ENCODE measurements at places on chromosomes 2 and 18.

DNA sequence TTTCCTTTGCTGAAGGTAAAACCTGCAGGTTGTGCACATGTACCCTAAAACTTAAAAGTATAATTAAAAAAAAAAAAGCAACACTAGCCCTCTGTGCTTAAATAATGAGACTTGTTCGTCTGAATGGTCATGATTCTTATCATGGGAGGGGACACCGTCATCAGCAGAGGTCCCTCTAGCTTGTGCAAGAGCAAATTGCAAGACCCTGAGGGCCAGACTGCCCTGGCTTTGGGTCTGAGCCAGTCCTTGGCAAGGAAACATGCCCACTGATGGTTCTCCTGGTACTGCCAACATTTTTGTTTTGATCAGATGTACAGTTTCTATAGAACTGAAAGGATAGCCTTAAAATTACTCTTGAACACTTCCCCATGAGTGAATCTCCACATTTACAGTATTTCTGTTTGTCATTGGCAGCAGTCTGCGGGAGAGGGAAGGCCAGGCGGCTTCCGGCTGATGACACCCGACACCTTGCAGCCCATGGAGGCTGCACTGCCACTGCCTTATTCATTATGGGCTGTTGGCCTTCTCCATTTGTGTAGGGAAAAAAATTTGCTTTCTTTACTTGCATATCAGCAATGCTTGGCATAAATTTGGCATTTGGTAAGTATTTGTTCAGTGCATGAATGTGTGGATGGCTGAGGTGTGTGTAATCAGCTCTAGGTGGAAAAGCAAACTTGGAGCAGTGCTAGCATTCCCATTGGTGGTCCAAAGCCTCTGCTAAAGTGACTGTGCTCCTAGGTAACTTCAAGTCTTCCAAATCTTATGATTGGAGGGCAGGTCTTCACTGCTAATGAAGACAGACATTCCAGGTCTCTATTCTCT is 161.6 kb upstream of the ALKAL2 start:
- DNase-seq, result no peak

DNA sequence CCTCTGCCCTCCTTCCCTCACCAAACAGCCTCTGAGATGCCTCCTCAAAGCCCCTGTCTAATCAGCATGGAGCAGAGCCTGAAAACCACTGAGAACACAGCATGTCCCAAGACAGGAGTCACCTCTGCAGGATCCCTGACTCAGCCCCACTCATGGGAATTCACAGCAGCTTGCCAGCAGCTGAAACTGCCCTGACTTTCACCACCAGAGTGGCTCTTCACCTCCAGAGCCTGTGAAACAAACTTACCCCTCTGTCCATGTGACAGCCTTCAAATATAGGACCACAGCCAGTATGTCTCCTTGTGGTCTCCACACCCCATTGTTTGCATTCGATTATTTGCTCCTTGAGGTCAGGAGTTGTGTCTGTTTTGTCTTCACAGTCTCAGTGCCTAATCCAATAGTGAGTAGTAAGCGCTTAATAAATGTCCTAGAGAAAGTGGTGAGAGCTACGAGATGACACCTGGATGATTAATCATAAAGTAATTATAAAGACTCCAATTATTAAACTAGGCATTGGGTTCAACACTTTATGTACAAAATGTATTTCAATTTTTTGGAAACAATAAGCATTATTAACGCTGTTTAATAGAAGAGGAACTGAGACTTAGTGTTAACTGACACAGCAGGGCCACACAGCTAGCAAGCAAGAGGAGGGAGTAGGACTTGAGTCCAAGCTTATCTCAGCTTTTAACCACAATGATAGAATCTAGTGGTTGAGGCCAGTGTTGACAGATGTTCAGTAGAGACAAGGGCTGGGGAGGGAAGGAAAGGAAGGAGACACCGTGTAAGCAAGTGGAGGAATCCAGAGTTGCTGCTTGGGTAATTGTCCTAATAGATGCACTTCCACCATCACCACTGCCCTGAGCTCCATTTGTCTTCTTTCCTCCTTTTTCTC is 358.7 kb upstream of the TNP1 start:
- DNase-seq, result no peak

DNA sequence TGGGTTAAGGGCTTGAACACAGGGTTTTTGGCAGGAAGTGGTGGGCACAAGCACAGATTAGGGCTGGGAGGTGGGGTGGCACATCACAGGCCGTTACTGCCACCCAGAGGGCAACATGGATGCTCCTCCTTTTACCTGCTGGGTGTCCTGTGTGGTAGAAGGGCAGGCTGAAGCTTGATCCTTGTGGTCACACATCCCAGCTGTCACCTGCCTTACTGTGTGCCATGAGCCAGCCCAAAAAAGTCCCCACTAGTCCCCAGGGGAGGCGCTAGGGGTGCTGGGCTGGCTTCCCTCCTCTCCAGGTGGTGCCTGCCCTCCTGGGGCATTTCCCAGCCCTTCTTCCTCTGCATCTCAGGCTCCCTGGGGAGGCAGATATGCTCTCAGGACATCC is 50.5 kb upstream of the ALPP start:
- DNase-seq, result no peak

DNA sequence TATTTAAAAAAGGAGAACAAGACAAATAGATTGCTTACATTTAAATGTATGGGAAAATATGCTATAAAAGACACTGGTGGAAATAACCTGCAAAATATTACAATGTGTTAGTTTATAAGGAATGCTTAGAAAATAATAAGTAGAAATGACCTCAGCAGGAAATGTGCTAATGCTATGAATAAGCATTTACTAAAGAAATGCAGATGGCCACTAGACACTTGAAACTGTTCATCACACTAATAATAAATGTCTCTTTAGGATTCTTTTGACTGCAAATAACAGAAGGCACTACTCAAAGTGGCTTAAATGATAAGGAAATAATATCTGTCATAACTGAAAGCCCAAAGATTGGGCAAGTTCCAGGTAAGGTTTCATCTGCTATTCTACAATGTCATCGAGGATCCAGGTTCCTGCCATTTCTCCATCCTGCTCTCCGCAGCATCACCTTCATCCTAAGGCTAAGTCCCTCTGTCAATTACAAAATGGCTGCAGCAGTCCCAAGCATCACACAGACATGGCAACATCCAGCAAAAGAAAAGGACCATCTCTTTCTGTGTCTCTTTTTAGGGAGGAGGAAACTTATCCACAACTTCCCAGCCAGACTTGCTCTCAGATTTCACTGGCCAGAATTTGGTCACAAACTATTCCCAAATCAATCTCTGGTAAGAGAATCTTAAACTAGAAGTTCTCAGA is 21.9 kb downstream of the METTL8 start:
- DNase-seq, result no peak

DNA sequence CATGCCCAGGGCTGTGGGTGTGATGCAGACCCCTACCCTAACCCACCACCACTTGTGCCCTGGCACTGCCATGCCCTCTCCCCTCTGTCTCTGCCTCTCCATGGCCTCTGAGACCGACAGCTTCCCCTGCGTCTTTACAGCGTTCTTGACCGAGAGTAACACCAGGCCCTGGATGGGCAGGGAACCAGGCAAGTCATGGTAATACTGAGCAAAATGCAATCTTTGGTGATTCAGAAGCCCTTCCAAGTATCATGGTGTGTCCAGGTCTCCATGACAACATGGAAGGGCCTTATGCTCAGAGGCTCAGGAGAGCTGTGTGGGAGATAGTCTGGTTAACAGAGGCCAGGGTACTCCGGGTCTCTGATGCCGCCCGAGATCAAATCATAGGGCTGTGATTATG is 176.1 kb downstream of the KLHL29 start:
- DNase-seq, result no peak

DNA sequence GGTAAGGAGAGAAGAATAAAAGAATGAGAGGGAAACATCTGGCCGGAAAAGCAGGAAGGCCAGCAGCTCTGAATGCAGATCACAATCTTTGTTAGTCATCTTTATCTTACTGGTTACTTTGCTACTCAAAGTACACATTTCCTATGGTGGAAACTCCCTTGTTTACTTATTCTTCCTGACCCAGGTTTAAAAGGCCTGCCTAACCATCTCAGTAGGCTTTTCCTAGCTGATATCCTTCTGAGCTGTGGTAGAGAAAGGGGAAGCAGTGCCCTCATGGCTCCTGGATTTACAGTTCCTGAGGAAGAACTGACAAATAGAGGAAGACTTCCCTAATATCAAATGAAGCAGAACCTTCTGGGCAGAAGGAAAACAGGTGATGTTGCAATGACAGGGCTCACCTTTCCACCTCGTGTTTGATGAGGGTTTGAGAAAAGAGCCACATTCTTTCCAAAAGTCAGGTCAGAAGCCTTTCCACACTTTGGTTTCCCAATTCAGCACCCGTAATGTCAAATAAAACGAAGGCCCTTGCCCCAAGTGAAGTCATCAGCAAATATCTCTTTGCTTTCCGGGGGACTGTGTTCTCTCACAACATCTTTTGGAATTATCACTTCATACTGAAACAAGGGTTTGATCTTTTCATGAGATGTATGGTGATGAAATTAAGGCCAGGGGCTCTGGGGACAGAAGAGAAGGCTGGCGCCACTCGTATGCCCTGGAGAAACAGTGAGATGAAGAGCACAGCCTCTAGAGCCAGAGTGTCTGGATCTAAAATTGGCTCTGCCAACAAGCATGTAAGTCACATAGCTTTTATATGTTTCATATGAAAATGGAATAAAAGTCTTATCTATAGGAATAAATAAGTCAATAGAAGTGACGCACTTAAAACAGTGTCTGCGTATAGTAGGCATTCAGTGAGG is 26.7 kb upstream of the APOB start:
- no peak for DNase-seq

GRCh38 chr18:6546229-6546628 is 131.5 kb upstream of the L3MBTL4 start:
- no peak for DNase-seq

DNA sequence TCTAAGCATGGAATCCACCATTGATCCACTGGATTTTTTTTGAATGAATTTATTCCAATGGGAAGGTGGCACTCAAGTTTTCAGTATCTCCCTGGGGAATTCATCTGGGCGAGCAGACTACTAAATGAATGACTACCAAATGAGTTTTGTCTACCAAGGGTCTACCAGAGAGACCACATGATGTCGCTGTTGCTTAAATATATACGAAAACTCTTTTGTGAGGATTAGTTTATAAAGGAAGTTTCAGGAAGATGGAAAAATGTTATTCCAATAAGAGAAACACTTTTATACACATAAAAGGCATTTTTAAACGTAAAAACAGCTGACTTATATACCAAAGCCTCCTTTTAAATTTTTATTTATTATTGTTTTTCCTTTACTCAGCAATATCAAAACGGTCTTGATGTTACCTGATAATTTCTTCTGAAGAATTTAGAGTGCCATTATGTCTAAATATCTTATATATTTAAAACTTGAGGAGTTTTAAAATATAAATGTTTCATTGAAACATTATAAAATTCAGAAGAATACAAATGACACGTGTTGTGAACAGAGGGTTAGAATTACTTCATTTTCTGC is 139.7 kb downstream of the HRH4 start:
- no peak for DNase-seq

DNA sequence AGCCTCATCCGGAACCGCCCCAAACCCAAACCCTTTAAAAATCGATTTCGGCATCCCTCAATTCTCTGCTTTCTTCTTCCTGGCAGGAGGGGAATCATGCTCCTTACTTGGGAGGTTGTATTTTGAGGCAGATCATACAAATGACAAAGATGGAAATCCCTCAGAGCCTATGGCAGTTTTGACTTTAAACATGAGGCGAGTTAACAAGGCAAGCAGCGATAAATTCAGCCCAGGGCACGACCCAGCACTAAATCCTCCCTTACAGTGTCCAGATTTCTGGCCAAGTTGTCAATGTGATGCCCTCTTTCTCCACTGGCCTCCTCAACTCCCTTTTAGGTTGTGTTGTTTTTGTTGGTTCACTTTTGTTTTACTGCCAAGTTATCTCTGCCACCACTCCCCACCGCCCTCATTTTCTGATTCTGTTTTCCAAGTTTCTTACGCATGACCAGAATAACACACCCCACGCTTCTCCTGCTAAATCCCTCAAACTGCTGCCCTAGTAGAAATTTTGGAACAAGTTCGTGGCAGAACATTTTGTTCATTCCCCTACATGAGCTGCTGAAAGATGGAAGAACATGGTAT is 68.3 kb downstream of the CTAGE1 start:
- no peak for DNase-seq

GRCh38 chr2:200845669-200846325 is 18.7 kb downstream of the CLK1 start:
- DNase-seq, result no peak

- no peak for DNase-seq
Observed at GRCh38 chr2:109410039-109410815, 203.5 kb downstream of the SEPTIN10 start.

GRCh38 chr2:74003494-74004211 is 18.9 kb downstream of the TET3 start:
- DNase-seq, result no peak

Measured in stimulated activated CD4-positive, alpha-beta T cell treated with anti-CD3 and anti-CD28 coated beads, TNF-alpha, amount 100 ng/mL, for 4 hours (primary cell).